Effector memory CD4-positive, alpha-beta T cell (primary cell): ENCODE measurements at places on chromosomes 3 and 15.
A peak's percentile ranks its signal among the peaks of the same experiment; 100 is the strongest.

- DNase-seq = no peak
- no peak overlapping the region for H3K4me3 ChIP-seq
- H3K36me3 ChIP-seq = peaks cover 34% of the 10 kb centered on the region
- no peaks in the 10 kb centered on the region for H3K27me3 ChIP-seq
- peaks cover 17% of the 10 kb centered on the region for H3K4me1 ChIP-seq
- no peak overlapping the region for H3K27ac ChIP-seq
Measured at GRCh38 chr15:72269739-72270138, 2.6 kb downstream of the PARP6 start.

GRCh38 chr3:143535994-143536784 is 312.1 kb downstream of the SLC9A9 start:
- H3K27ac ChIP-seq = no peak overlapping the region
- no peaks in the 10 kb centered on the region for H3K36me3 ChIP-seq
- no peaks in the 10 kb centered on the region for H3K4me1 ChIP-seq
- DNase-seq = no peak
- no peaks in the 10 kb centered on the region for H3K27me3 ChIP-seq

- no peaks in the 10 kb centered on the region for H3K27me3 ChIP-seq
- no peaks in the 10 kb centered on the region for H3K36me3 ChIP-seq
- no peaks in the 10 kb centered on the region for H3K4me1 ChIP-seq
- H3K4me3 ChIP-seq = no peak overlapping the region
- H3K27ac ChIP-seq = no peak overlapping the region
- DNase-seq = no peak
Measured at GRCh38 chr3:62421207-62421606, 47.9 kb upstream of the FEZF2 start.

GRCh38 chr15:41115161-41115651 is 874 bp downstream of the INO80 start:
- no peaks in the 10 kb centered on the region for H3K27me3 ChIP-seq
- peak overlapping the region; percentile 96 for H3K27ac ChIP-seq
- H3K4me1 ChIP-seq = peaks cover 9% of the 10 kb centered on the region
- no peaks in the 10 kb centered on the region for H3K36me3 ChIP-seq
- peak overlapping the region; percentile 91 for H3K4me3 ChIP-seq
- DNase-seq = no peak

DNA sequence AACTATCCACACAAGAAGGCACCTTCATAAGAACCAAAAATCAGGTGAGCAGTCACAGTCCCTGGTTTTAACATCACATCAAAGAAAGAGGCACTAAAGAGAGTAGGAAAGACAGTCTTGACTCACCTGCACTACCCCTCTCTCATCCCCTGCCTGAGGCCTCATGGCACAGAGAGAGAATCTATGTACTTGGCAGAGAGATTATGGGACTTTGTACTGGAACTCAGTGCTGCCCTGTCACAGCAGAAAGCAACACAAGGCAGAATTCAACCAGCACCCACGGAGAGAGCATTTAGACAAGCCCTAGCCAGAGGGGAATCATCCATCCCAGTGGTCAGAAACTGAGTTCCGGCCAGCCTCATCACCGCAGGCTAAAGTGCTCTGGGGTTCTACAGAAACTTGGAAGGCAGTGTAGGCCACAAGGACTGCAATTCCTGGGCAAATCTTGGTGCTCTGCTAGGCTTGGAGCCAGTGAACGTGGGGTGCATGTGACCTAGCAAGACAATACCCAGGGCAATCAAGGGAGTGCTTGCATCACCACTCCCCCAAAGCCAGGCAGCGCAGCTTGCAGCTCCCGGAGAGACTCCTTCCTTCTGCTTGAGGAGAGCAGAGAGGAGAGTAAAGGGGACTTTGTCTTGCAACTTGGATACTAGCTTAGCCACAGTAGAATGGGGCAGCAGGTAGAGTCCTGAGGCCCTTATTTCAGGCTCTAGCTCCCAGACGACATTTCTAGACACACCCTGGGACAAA is 8.5 kb upstream of the RUVBL1 start:
- DNase-seq = no peak
- H3K36me3 ChIP-seq = no peaks in the 10 kb centered on the region
- H3K27me3 ChIP-seq = no peaks in the 10 kb centered on the region
- no peak overlapping the region for H3K4me3 ChIP-seq

- H3K27ac ChIP-seq = no peak overlapping the region
- H3K4me1 ChIP-seq = peaks cover 7% of the 10 kb centered on the region
- DNase-seq = no peak
- H3K4me3 ChIP-seq = no peak overlapping the region
- no peaks in the 10 kb centered on the region for H3K36me3 ChIP-seq
Measured at GRCh38 chr3:172690936-172691335, 19.9 kb downstream of the NCEH1 start.

DNA sequence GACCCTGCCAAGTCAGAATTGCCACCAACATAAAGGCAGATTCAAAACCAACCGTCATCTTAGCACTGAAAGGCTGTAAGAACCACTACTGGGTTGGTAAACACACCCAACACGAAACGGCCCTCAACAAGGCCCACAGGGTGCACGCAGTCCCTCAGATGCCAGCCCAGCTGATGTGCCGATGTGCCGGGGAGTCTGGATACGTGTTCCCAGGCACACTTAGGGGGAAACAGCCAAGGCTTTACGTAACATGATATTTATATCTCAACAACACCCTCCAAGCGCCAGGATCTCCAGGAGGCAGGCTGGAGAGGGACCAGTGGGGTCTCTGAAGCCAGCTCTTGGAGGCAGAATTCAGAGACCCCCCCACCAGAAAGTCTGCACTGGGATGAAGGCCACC is 14.2 kb downstream of the POC1A start:
- H3K36me3 ChIP-seq = no peaks in the 10 kb centered on the region
- DNase-seq = no peak
- H3K27ac ChIP-seq = no peak overlapping the region
- H3K4me3 ChIP-seq = no peak overlapping the region

- H3K27ac ChIP-seq = no peak overlapping the region
- H3K4me1 ChIP-seq = no peaks in the 10 kb centered on the region
- no peaks in the 10 kb centered on the region for H3K36me3 ChIP-seq
Measured at GRCh38 chr3:136658946-136659682, 93.1 kb downstream of the STAG1 start.

DNA sequence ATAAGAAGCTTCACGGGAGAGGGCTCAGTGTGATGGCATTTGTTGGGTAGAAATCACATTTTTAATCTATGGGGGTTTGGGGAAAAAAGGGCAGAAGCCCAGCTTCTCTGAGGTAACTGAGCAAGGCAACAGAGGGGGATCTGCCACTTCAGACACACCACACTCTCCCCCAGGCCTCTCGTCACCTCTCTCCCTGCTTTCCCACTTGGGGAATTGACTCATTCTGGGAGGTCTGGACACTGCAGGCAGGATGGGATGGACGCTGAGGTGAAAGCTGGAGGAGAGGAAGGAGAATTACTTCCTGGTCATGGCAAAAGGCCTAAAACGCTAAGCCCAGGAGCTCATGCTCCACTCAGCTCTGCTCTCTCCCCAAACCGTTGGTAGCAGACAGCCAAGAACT is 33.2 kb downstream of the MYO5C start:
- H3K27ac ChIP-seq = no peak overlapping the region
- H3K4me1 ChIP-seq = peaks cover 19% of the 10 kb centered on the region
- no peaks in the 10 kb centered on the region for H3K36me3 ChIP-seq
- no peaks in the 10 kb centered on the region for H3K27me3 ChIP-seq
- H3K4me3 ChIP-seq = peak overlapping the region; percentile 12
- DNase-seq = no peak

DNA sequence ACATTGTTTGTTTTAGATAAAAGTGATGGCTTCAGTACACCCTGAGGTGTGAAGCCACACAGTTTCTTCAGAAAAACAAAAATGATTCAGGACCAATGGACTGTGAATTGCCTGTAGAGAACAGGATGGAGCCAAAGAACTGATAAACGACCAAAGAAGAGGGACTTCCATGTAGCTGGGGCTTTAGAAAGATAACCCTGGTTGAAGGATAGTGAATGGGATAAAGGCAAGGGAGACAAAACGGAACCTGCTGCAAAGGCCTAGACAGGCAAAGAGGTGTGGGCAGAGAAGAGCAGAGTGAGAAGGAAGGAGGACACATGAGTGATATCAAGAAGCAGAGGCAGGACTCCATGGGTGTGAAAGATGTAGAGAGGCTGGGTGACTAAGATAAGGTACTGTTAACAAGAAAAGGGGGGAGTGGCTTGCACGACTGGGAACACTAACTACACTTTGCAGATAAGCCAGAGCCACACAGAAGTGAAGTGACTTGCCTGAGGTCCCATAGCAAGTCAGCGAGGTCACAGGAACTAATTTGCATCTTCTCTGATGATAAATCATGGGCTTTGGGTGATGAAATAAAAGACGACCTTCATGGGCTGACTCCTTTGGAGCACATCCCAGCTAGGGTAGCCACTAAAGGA is 44.3 kb downstream of the RAB6B start:
- H3K4me1 ChIP-seq = no peaks in the 10 kb centered on the region
- no peaks in the 10 kb centered on the region for H3K27me3 ChIP-seq
- H3K36me3 ChIP-seq = no peaks in the 10 kb centered on the region
- no peak overlapping the region for H3K4me3 ChIP-seq
- DNase-seq = no peak

DNA sequence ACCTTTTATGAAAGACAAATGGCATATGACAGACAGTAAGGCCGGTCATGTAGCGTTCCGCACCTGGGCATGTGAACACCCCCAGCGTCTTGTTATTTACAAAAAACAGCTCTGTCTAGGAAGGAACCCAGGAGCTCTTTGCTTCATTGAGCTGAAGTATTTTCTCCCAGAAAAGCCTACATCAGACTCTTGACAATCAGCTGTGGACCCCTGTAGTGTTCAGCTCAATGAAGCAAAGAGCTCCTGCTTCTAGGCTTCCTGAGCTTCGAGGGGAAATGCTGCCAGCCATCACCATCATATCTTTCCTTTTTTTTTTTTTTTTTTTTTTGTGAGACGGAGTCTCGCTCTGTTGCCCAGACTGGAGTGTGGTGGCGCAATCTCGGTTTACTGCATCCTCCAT is 4.1 kb downstream of the ASB14 start:
- H3K4me3 ChIP-seq = no peak overlapping the region
- H3K36me3 ChIP-seq = no peaks in the 10 kb centered on the region
- no peak overlapping the region for H3K27ac ChIP-seq
- H3K27me3 ChIP-seq = no peaks in the 10 kb centered on the region
- no peaks in the 10 kb centered on the region for H3K4me1 ChIP-seq

DNA sequence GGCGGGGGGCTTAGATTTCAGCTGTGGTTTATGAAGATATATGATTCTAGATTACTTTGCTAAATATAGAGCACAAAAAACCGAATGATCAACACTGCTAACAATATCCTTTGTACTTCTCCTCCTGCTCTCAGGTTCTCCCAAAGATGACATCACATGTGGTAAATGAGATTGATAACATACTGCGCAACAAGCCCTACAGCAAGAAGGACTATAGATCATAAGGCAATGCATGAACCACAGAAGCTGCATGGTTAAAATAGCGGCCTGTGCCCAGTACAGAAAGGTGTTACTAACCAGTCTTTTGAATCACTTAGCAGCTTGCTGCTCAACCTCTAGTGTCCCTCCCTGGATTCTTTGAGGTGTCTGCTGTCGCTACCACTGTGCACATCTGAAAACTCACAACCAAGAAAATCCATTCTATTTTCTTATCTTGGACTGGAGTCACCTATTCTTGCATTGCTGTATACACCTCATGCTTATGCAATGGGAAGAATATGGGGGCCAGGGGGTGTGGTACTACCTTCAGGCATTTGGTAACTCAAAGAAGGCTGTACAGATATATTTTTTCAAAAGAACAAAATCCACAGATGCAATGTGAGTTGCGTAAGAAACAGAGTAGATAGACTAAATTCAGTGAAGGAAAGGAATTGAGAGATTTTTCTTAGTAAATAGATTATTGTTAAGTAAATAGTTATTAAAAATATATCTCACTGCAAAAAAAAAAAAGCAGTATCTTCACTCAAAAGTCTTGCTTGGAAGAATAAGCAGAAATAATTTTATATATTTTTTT is 18.2 kb downstream of the SSR3 start:
- H3K27me3 ChIP-seq = no peaks in the 10 kb centered on the region
- H3K27ac ChIP-seq = no peak overlapping the region
- H3K36me3 ChIP-seq = peaks cover 20% of the 10 kb centered on the region
- DNase-seq = no peak

DNA sequence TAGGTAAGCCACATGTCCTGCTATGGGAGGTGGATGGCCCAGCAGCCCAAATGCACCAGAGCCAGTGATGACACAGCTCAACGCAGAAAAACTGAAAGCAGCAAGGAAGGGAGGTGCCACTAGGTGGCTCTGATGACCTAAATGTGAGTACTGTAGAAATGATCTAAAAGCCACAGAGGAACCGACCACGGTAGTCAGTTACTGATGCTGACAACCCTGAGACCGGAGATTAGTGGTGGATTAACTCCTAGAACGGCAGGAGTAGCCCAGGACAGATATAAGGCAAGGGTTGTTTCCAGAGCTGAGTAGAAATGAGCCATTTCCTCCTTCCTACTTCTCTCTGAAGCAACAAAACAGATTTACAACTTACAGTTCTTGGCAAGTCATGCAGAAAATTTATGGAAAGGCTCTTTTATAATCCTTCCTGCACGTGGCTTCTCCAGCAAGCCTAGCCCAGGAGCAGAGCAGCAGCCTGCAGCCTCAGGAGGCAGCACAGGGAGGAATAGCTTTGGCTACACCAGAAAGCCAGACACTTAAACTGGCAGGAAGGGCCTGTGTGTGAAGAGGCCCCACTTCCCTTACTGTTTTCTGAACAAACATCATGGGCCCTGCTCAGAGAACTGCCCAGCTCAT is 13.1 kb downstream of the FBXL22 start:
- peaks cover 37% of the 10 kb centered on the region for H3K36me3 ChIP-seq
- no peak overlapping the region for H3K4me3 ChIP-seq
- peak; percentile 50 for DNase-seq
- peak overlapping the region; percentile 53 for H3K27ac ChIP-seq
- H3K27me3 ChIP-seq = no peaks in the 10 kb centered on the region

GRCh38 chr15:66139591-66140207 is 113.9 kb downstream of the MEGF11 start:
- DNase-seq = no peak
- H3K4me1 ChIP-seq = no peaks in the 10 kb centered on the region
- no peaks in the 10 kb centered on the region for H3K36me3 ChIP-seq
- H3K4me3 ChIP-seq = no peak overlapping the region

- DNase-seq = no peak
- no peaks in the 10 kb centered on the region for H3K27me3 ChIP-seq
- H3K36me3 ChIP-seq = no peaks in the 10 kb centered on the region
- no peak overlapping the region for H3K27ac ChIP-seq
- H3K4me1 ChIP-seq = no peaks in the 10 kb centered on the region
- no peak overlapping the region for H3K4me3 ChIP-seq
Measured at GRCh38 chr3:177352424-177352823, 155.1 kb upstream of the TBL1XR1 start.
